ENCODE measurements at places on chromosomes 6 and 20. TPM values are rescaled to one million over a fixed set of nuclear protein-coding genes. Genes with fewer than 3 reads are reported as not detected.

DNA sequence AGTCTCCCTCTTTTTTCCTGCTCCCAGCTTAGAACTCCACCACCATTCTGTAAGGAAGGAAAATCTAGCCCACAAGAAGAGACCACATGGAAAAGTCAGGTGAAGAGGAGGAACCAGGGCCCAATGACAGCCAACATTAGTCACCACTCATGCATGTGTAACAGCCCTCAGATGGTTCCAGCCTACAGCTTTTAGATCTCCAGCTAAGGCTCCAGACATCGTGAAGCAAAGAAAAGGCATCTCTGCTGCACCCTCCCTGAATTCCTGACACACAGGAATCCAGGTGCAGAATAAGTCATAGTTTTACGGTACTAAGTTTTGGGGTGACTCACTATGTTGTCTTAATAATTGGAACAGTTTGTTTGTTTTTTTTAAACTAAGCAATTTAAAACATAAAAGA, 25.5 kb downstream of the DCDC2 start:
- no peak for DNase-seq

DNA sequence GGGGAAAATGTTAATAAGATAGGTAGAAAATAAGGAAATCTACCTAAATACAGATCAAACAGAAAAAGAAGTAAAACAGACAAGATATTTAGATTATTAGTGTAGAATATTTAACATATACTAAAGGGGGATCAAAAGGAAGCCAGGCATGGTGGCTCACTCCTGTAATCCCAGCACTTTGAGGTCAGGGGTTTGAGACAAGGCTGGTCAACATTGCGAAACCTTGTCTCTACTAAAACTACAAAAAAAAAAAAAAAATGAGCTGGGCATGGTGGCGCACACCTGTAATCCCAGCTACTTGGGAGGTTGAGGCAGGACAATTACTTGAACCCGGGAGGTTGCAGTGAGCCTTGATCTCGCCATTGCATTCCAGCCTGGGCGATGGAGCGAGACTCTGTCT, 55.5 kb downstream of the AFDN start:
- no peak for DNase-seq

- DNase-seq: no peak
Observed at GRCh38 chr6:75345413-75345812, 60.8 kb upstream of the TMEM30A start.

GRCh38 chr6:157561414-157561790, 180.4 kb downstream of the ZDHHC14 start:
- DNase-seq: no peak

GRCh38 chr20:57991211-57991881, 237.1 kb downstream of the ANKRD60 start:
- DNase-seq: peak; percentile 57

- DNase-seq: peak; percentile 4
Observed at GRCh38 chr6:75852721-75853120, 103.7 kb downstream of the MYO6 start.

The STX11 gene
- 2.5 TPM for total RNA-seq

DNA sequence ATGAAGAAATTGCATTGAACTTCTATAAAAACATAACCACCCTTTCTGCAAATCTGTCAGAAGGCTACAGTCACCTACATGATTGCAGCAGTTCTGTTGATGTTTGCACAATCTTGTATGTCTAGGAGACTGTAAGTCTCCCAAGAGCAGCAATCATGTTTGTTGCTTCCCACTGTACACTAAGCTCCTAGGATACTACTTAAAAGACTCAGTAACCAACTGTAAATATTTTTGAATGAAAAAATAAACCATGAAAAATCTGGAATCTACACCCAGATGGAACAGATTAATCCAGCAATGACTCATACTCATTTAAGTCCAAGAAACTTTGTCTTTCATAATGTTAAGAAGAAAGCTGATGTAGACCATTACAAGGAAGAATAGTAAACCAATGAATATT, 168.5 kb upstream of the ATXN1 start:
- no peak for DNase-seq

The RAB32 gene
- 30.6 TPM for total RNA-seq
